Fibroblast of gingiva (primary cell): ENCODE measurements at places on chromosomes 16 and 17.

DNA sequence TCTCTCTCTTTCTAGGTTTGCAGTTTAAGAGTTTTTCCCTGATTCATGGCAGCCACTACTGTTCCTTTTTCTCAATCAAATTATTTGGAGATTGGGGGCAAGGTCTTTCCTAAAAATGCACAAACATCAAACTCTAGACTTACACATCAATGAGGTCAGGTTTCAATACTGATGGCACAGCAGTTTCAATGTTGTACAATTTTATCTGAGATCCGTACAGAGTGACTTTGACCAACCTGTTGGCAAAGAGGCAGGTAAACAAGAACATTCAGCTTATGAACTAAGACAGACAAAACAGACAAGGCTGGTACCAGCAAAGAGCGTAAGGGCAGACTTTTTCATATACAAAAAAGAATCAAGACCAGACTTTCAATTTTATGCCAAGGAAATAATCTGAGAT is 58.0 kb upstream of the GSG1L start:
- no peak for DNase-seq

DNA sequence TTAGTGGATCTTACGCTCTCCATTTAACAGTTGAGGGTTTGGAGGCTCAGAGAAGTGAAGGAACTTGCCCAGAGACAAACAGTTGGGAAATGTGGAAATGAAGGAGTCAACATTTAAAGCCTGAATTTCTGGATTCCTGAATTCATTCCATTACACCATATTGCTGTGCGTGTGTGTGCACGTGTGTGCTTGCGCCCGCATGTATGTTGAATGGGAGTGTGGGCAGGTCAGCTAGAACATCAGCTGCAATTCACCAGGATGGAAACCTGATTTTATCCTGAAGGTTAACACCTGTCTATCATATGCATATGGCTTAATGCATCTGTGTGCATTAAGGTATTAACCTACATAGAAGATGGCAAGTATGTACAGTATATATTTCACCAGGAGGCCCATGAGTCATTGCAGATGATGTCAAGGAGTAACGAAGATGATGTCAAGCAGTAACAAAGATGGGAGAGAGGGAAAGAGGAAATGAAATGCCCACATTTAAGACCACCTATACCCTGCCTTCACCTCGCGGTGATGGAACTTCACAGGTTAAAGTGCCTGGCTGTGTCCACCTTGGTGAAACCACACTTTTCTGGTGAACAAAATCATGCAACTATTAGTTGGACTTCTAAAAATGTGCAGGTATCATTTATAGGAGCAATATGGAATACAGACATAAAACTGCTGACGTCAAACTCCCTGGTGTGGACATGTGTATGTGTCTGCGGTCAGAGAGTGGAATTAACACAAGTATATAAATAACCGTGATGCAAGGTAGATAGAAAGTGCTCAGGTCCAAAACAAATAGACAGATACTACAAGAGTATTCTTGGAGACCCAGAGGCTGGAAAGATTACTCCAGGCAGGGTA is 832 bp upstream of the ADAP2 start:
- no peak for DNase-seq

DNA sequence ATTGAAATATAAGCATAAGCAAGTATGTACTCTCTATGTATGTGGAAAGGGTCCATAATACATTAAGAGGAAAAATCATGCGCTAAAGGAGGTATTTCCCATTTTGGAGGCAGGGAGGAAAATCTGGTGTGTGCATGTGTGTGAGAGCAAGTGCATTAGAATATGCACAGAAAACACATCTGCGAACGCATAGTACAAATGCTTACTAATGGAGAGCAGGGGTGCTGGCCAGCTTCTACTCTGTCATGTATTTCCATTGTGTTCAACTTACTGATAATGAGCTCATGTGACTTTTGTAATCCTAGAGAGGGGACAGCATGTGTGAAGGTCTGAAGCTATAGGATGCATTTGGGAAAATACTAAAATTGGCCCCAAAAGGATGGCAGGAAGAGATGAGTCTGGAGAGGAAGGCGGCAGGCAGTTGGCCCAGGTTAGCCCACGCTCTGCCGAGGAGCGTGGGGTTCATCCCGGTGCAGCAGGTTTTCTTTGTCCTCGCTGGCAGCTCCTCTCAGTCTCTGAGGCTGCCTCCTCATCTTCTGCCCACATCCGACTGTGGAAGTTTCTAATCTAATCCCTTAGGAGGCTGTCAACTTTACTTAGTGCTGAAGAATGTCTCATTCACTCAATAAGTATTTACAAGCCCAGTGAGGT is 17.8 kb upstream of the KSR1 start:
- DNase-seq, result no peak

- no peak for DNase-seq
These were observed at the start of gene TNFRSF13B for GRCh38 chr17:16971458-16972338. Gene TNFRSF13B (minus strand): TSS chr17:16972118. CDS start chr17:16972075, 43 bp downstream.

- DNase-seq, result no peak
These were observed 48.6 kb upstream of the CBFA2T3 start for GRCh38 chr16:89025636-89026035.

- peak; percentile 14 for DNase-seq
These were observed 14.7 kb downstream of the BEAN1 start for GRCh38 chr16:66441586-66442375.

DNA sequence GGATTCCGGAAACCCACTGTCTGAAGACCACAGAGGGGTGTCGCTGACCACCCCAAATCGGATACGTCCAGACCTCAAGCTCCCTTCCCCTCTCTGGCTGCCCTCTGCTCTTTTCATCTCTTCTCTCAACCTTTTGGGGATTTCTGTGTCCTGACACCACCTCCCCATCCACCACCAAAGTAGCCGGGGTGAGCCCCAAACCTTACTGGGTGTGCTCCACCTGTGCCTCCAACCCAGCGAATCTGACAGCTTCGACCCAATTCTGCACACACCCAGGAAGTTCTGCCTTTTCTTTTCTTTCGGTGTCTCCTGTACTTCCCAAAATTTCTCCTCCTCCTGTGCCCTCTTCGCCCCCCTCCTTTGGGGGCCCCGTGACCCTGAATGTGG is 534 bp downstream of the KCTD11 start:
- no peak for DNase-seq

GRCh38 chr17:47120521-47121095 is 68.5 kb downstream of the CDC27 start:
- DNase-seq, result peak; percentile 3

DNA sequence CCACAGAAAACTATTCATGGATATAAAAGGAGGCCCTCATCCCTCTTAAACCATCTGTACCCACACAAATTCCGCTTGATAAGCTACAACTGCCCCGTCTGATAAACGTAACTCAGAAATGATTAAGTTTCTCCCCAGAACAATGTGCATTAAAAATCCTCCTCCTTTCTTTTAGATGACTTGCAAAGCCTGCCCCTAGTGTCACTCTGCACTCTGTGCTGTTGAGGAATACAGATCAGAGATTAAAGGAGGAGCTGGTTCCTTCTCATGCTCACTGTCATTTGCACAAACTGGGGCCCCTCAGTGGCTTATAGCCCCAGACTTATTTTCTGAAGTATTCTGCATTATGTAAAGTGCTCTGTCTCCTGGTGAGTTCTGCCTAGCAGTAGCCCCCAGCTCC is 33.3 kb downstream of the CDRT15 start:
- no peak for DNase-seq

GRCh38 chr17:48543107-48543853 is 1.6 kb downstream of the HOXB2 start:
- DNase-seq, result peak; percentile 1

DNA sequence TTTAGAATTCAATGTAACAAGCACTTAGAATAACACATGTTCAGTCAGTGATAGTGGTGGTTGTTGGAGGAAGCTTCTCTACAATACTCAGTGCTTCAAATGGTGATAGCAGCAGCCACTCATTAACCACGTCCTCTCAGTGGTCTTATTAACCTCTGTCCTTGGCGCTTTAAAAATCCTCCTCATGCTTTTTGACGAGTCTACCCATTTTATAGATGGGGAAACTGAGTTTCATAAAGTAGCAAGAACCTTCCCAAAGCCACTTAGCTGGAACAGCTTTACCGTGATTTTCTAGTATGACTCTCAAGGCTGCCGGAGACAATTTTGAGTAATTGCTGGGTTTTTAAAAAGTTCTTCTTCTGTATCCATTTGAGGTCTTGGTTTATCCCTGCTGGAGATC is 47.4 kb downstream of the PLCG2 start:
- DNase-seq, result no peak

- no peak for DNase-seq
These were observed 36.6 kb downstream of the KIAA0513 start for GRCh38 chr16:85064186-85064585.

DNA sequence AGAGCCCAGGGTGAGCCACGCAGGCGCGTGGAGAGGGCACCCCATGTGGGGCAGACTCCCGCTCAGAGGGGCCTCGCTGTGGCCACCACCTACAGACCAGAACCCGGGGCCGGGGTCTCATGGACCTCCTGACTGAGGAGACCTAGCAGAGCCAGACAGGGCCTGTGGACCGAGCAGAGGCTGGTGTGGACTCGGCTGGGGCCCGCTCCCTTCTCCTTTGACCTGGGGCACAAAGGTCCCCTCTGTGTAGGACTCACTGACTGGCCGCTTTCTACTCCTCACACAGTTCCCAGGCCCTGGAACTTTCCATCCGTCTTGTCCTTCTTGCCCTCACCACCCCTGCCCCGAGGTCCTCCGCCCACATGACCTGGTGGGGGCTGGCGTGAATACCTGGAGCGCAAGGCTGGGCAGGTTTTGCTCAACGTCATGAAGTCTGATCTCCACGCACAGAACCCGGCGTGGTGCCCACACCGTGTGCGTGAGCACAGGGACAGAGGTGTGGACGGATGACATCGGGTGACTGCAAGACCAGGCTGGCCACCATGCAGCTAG is 44.7 kb upstream of the ACSF3 start:
- DNase-seq, result no peak

DNA sequence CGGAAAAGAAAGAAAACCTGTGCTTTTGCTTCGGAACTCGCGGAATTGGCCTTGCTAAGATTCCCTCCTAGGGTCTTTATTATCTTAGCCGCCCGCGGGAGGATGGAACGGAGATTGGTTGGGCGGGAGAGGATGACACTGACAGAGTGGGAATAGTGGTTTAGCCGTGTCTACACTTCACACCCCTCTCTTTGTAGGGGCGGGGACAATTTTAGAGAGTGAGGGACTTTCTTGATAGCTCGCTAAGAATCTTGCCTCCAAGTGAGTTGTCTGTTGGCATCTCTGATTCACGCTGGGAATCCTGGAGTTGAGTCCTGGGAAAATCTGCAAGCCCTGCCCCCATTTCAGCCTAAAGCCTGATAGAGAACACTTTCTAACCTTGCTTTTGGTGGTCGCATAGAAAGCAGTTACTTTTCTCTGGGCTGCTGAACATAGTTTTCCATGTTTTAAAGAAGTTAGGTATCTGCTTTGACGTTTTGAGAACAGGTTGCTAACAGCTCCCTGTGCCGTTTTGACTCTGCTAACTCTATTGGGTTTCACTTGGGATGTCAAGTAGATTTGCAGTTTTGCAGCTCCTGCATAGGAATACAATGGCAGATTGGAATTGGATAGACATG is 697 bp downstream of the NOL11 start:
- DNase-seq, result no peak

GRCh38 chr17:38538906-38539305 is 66.8 kb downstream of the SRCIN1 start:
- no peak for DNase-seq

DNA sequence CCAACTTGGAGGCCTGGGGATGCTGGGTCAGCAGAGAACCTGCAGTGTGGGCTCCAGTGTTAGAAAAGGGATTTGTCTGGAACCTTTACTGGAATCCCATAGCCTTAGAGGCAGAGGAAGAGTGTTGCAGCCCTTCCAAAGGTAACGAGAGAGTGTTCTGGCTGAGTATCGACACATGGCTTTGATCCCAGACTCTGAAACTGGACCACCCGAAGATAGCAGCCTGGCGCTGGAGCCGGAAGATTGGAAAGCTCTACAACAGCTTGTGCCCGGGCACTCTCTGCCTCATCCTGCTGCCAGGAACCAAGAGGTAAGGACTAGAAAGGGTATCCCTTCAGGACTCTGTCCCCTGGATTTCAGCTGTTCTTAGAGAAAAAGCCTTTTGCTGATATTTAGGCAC is 39.7 kb downstream of the REXO5 start:
- no peak for DNase-seq

DNA sequence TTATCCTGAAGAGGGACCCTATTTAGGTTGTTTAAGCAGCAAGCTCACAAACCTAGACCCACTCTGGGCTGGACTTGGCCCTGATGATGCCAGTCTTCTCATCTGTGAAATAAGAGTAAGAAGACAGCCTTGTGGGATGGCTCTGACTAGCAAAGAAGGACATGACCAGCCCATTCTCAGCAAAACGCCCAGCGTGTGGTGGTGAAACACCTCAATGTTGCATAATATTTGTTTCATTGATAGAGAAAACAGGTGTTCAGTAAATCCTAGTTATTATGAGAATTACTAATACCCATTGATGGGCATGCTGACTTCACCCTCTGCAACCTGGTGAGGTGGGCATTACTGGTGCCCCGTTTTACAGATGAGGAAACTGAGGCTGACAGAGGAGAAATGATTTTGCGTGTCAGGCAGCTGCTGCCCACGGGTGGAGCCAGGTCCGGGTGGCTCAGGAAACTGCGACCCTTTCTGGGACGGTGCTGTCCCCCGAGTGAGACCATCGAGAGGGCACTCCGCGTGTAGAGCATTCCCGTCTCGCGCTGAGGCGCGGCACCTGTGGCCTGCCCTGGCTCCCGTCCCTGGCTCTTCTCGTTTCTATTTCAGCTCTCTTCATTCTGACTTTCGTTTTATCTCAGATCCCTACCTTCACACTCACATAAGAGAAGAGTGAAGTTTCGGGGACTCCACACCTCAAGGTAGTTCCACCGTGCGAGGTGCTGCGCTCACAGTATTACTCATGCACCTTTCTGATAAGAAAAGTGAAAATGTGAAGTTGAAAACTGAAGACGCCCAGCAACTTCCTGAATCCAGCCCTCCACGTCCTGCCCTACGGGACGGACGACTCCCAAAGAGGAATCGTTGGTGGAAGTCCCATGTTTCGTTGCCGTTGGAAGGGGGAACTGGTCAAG is 48.5 kb downstream of the IRF8 start:
- DNase-seq, result no peak

GRCh38 chr17:45132320-45132571 is at the start of gene PLCD3:
Gene PLCD3 (minus strand): TSS chr17:45132515. CDS start chr17:45132410, 105 bp downstream.
- DNase-seq, result no peak

GRCh38 chr17:21163101-21163500 is 36.3 kb downstream of the DHRS7B start:
- DNase-seq, result no peak

- DNase-seq, result no peak
These were observed 627 bp upstream of the TSPOAP1 start for GRCh38 chr17:58329035-58329809.
